ENCODE measurements at places on chromosomes 5 and 9. TPM values are rescaled to one million over a fixed set of nuclear protein-coding genes. Genes with fewer than 3 reads are reported as not detected.

DNA sequence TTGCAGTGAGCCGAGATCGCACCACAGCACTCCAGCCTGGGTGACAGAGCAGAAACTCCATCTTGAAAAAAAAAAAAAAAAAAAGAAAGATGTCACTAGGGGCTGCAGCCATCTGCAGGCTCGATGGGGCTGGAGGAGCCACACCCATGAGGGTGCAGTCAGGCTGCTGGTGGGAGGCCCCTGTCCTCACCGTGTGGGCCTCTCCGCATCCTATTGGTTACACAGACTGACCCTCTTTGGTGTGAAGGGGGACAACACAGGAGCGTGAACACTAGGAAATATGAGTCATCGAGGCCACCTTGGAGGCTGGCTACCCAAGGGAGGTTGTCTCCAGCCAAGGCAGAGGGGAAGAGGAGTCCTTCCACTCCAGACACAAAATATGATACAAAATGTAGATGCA, 14.0 kb upstream of the FAM193B start:
- no peak for DNase-seq

DNA sequence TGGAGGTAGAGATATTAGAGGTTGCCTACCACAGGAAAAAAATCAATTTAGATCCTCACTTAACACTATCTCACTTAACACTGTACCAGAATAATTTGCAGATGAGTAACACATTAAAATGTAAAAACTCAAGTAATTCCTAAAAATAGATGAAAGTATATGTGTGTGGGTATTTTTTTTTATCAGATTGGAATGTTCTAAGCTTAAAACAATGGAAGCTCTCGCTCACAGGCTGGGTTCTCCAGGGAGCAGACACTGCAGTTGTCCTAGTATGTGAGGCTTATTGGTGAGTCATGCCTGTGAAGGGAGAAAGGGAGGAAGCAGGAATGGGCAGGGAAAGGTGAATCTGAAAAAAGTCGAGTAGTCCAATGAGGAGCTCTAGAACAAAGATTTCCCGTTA, 181.3 kb upstream of the ZNF608 start:
- no peak for DNase-seq

DNA sequence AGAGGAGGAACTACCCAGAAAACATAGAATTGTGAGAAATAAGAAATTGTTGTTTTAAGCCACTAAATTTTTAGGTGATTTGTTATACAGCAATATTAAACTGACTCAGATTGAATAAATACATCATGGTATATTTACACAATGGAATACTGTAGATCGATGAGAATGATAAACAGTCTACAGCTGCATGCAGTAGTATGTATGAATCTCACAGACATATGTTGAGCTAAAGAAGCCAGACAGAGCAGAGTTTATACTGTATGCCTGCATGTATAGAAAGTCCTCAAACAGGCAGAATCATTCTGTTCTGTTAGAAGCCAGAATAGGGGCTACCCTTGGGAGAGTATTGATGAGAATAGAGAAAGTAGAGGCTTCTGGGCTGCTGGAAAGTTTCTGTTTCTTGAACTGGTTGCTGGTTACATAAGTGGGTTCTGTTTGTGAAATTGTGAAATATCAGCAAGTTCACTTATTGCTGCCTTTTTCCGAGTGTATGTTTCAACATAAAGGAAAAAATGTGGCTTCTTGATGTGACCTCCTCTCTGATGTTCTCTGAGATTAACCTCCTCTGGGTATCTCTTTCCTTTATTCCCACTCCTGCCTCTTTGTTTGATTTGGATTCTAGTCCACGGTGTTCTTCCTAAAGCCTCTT, 9.6 kb downstream of the KIAA1958 start:
- DNase-seq, result no peak

- no peak for DNase-seq
These were observed 365.2 kb downstream of the PDE4D start for GRCh38 chr5:59528202-59528862.

DNA sequence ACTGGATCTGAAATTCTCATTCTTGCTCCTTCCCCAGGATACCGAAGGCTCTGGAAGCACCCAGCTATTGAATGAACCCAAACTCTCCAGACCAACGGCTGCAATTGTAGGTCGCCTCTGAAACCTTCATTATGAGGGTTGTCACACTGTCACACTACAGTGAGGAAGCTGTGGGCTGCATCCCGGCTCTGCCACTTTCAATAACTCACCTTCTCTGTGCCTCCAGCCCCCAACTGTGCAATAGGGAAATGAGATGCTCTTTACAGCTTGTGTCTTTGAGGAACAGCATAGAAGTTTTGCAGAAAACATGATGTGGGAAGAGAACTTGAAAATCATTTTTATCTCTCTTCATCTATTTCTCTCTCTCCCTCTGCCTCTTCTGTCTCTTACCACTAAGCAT, 69.6 kb upstream of the TGFBR1 start:
- DNase-seq, result no peak

- no peak for DNase-seq
These were observed 72.3 kb downstream of the RAPGEF1 start for GRCh38 chr9:131667576-131667975.

DNA sequence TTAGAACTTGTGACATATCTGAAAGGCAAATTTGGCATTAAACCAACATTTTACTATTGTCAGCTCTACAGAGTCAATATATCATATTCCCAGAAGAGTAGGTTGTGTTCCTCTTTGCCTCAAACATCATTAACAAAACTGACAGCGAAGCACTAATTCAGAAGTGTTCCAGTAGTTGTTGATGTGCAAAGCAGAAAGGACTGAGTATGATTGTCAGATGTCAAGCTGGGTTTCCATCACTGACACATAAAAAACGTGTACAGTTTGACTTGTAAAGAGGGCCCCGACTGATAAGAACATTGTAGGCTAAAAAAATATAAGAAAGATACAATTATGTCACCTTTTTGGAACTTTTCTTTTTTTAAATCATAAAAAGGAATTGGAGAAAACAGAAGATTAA, 101.5 kb upstream of the ZNF608 start:
- no peak for DNase-seq

- DNase-seq, result no peak
These were observed 4.1 kb upstream of the CMBL start for GRCh38 chr5:10311595-10312425.

DNA sequence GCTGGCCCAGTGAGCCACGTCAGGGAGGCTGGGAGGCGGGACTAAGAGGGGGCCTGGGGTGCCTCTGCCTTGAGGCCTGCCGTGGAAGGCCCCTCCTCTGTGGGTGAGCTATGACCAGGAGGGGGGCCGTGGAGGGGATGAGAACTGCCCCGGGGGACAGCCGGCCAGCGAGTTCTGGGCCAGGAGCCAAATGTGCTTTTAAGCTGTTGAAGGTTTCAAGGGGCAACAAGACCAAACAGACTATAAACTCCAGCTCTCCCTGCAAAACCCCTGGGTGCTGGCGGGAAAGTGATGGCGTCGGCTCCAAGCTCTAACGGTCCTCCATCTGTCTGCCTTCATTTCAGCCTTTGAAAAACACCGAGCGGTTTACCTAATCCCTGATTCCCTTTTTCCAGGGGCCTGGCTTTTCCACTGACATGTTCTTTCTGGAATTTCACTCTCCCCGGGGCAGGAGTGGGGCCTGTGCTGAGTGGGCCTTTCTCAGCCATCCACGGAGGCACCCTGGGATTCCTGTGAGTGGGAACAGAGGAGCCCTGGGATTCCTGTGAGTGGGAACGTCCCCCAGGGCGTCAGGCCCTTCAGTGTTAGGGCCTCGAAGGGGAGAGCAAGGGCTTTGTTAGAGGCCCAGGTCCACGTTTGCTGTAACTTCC, 65.6 kb downstream of the COL5A1 start:
- peak; percentile 87 for DNase-seq

- no peak for DNase-seq
These were observed 7.1 kb downstream of the LCP2 start for GRCh38 chr5:170290498-170290897.

DNA sequence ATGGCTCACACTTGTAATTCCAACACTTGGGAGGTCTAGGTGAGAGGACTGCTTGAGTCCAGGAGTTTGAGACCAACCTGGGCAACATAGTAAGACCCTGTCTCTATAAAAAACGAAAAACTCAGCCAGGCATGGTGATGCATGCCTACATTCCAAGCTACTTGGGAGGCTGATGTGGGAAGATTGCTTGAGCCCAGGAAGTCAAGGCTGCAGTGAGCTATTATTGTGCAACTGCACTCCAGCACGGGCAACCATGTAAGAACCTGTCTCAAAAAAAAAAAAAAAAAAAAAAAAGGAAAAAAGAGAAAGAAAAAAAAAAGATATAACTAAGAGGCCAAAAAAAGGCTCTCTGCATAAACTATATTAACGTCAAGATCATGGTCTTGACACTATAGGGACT, 27.3 kb downstream of the GIN1 start:
- DNase-seq, result no peak

- DNase-seq, result no peak
These were observed 933 bp downstream of the NEK6 start for GRCh38 chr9:124258607-124259157.

DNA sequence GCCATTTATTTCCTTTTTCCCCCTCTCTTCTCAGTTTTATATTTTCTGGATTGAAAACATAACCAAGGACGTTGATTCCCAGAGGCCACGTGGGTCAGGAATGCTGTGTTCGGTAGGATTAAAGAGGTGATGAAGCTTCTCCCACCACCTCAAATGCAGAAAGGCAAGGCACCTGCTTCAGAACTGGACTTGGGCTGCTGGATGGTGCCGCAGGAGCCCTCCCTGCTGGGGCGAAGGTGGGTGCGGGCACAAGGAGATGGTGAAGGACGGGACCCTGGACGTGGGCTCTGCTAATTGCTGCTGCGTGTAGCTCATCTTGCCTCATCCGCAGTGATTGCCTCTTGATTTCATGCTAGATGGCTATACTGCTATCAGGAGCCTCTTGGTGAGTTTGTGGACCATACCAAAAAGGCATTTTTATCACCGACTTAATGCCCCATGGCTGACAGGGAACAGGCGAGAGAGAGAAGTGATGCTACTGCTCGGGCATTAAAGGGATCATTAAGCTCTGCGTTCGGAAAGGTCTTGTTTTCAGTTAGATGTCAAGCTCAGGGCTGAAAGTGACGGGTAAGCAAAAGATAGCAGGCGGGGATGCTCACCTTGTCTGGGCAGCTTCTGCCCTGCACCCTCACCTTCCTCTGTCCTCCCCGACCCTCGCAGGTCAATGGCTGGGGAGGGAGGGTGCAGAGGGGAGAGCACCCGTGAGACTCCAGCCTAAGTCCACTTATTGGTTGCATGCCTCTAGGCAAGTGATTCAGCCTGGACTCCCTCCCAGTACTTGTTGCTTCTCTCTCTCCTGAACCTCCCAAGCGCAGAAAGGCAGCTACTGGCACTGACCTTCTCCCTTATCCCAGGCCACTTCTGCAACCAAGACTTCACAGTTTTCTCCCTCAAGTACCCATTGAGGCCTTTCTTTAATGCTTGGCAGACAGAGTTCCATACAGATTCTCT, 71.6 kb upstream of the FSTL4 start:
- DNase-seq, result no peak

DNA sequence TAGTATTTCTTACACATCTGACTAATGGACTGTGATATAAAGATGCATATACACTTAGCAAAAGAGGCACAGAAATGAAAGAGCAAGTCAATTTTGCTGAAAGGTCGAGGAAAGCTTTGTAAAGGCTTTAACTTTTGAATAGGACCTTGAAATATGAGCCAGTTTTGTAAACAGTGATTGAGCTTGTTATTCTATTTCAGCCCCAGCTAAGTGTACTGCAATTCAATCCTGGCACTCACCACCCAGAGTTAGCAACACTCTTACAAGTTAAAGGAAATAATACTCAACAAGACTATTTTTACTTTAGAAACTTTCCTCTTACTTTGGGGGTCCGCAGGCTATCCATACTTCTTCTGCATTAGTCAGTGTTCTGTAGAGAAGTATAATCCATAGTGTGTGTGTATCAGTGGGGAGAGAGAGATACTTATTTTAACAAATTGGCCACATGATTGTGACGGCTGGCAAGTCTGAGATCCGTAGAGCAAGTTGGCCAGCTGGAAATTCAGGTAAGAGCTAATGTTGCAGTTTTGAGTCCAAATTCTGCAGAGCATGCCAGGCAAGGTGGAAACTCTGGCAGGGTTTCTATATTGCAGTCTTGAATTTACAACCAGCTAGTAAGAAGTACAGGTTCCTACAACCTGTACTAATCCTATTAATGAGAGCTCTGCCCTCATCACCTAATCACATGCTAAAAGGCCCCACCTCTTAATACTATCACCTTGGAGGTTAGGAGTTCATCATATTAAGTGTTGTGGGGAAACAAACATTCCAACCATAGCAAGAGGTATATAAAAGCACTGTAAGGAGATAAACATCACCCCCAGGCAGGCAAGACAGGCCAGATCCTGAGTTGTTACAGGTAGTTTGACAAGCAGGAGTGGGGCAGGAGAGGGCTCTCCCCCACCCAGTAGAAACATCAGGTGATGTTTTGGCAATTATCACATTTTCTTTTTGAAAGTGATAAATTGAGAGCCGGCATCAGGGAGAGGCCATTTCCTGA, 33.6 kb downstream of the IL7R start:
- no peak for DNase-seq

GRCh38 chr9:121851641-121852091, 200.2 kb downstream of the DAB2IP start:
- peak; percentile 34 for DNase-seq

GRCh38 chr5:155575861-155576260, 562.3 kb downstream of the KIF4B start:
- DNase-seq, result no peak

DNA sequence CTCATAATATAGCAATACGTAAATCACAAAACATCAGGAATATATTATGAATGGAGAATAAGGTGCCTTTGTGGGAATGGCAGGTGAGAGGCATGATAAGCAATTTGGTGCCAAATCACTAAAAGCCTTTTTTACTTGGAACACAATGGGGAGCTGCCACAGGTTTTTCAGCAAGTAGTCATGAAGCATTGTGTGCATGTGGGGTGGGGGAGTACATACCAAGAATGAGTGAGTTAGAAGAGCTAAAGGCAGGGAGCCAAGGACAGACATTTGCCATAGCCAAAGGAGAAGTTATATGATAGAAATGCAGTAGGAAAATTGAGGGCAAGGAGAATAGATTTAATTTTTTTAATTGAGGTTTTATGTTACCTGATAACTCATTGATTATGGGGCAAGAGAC, 445.0 kb upstream of the SMC2 start:
- DNase-seq, result no peak

Gene CCL19
- 2.1 TPM for total RNA-seq

Gene ZNF483
- 4.9 TPM for total RNA-seq

Gene NR2F1
- 1.9 TPM for total RNA-seq

Measured in left ventricle myocardium superior (tissue), 1 donor.